ENCODE measurements at places on chromosomes 5 and 9.

GRCh38 chr9:113599646-113600022 lies 136.1 kb downstream of the RGS3 start:
- DNase-seq, result no peak

DNA sequence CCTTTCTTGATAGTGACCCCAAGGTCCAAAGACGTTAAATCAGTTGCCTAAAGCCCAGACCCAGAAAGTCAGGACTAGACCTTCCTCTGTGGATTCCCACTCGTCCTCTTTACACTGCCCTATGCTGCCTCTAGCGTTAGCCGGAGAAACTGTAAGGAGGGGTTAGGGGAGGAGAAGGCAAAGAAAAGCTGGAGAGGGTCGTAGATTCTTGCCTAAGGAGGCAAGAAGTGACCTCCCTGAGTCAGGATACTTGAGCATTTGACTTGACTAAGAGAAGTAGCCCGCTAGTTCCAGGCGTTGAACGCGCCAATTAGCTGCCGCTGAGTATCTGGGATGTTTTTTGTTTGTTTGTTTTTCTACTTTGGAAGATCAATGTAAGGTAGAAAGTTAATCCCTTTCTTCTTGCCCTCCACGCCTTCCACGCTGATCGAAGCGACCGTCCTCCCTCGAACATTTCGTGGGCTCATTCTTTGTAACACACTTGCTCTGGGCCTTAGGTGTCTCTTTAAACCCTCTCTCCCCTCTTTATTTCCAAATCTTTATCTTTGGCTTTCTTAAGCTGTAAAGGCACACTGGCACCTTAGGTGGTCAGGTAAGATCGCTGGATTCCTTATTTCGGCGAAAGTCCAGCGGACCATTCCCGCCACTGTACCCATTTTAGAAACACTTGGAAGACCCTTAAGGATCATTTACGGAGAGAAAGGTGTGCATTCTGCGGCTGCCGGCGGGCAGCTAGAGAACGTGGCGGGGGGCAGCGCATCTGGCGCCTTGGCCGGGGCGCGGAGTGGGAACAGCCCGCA lies 5.1 kb upstream of the RGMB start:
- DNase-seq, result no peak

GRCh38 chr9:111644195-111644772 lies 13.2 kb downstream of the DNAJC25 start:
- no peak for DNase-seq

GRCh38 chr5:87437724-87438123 lies 25.0 kb upstream of the CCNH start:
- DNase-seq, result no peak

DNA sequence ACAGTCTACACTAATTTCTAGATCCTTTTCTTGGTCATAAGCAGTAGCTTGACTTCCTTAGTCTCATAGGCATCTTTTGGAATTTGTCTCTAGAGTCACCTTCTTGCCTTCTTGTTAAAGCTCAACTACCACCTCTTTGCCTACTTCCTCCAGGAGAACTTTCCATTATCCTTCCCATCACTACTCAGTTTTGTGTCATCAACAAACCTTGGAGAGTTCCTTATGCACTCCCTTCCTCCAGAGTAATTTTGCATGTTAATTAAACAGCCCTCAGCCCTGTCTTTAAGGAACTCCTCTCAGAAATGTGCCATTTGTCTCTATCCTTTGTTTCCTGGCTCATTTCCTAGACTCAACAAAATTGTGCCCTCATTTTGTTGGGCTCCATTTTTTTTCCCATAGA lies 4.2 kb upstream of the EPB41L4B start:
- DNase-seq, result no peak

DNA sequence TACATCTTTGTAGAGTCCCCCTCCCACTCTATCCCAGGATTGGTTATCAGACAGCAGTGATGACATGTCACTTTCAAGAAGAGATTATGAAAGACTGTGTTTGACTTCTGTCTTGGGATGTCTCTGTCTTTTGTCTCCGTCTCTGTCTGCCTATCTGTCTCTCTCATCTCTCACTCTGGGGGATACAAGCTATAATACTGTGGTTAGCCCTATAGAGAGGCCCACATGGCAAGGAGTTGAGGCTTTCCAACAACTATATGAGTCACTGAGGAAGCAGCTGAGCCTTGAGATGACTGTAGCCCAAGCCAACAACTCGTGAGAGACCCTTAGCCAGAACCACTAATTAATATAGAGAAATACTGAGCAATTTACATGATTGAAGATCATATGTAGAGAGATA lies 284.8 kb downstream of the PDE4D start:
- DNase-seq, result no peak

DNA sequence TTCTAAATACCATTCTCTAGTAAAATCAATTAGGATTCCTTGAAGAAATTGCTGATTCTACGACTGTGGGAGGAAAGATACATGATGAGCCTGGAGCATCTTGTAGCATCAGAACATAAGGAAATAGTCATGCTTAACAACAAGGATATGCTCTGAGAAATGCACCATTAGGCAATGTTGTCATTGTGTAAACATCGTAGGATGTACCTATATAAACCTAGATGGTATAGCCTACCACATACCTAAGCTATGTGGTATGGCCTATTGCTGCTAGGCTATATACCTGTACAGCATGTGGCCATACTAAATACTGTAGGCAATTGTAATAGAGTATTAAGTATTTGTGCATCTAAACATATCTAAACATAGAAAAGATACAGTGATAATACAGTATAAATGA lies 77.4 kb upstream of the VCAN start:
- DNase-seq, result no peak

DNA sequence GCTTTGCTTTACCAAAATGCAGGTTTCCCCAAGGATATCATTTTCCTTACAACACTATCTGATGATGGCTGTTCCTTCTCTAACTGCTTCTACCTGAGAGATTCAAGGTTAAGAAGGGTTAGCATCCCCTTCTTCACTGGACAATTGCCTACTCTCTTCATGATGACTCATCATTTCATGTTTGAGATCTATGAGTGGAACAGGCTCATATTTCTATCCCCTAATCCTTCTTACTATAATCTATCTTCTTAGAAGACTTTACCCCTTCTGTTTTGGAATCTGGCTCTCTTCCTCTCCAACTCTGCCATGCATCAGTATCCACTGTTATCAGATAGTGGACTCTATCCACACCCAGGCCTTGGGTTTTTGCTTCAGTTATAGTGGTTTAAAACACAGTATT lies 54.3 kb downstream of the NR3C1 start:
- DNase-seq, result no peak
